ENCODE measurements at places on chromosomes 3 and 15.

DNA sequence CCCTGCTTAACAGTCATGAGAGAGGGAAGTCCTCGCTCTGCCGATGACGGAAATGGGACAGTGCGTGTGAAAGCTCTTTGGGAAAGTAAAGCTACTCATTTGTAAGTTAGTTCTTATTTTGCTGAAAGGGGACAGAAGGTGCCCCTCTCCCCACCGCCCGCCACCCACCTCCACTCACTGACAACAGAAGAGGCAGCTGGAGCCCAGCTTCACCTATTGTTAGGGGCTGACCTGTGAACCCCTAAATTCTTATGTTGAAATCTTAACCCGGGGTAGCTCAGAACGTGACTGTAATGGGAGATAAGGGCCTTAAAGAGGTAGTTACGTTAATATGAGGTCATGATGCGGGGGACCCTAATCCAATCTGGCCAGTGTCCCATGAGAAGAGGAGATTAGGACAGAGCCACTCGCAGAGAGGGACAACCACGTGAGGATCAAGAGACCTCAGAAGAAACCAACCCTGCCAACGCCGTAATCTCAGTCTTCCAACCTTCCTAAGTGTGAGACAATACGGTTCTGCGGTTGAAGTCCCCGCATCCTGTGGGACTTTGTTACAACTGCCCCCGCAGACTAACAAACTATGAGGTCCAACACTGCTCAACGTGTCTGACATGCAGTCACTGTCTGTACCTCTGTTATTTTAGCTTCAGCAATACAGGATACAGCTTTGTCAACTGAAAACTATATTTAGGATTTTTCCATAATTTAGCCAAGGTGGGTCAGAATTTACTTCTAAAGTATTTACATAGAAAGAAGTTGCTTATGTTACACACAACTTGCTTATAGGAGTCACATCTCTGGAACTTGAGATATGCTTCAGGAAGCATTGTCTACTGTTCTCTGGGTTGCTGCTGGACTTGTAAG, 51.7 kb downstream of the PCSK6 start:
- no peak for DNase-seq

GRCh38 chr3:150317469-150317868, 90.6 kb upstream of the TSC22D2 start:
- DNase-seq: no peak

GRCh38 chr3:63927422-63928280, 15.5 kb upstream of the SCAANT1 start:
- DNase-seq: no peak

GRCh38 chr3:64063983-64064438, 40.7 kb upstream of the PSMD6 start:
- DNase-seq: no peak

DNA sequence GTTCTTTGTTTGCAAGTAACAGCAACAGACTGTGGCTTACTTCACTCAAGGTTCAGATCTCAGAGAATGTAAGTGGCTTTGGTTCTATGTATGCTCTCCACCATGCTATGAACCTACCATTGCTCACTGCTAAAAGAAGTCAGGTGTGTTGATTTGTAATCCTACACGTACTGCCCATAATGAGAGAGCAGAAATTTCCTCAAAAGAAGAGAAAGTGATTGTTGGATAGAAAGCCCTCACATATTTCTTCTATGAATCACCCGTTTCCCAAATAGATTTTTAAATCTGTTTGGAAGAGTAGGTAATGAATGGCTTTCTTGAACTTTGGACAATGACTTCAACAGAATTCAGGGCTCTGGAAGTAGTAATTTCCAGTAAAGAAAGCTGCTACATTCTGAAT, 565.4 kb downstream of the ROBO2 start:
- DNase-seq: no peak

DNA sequence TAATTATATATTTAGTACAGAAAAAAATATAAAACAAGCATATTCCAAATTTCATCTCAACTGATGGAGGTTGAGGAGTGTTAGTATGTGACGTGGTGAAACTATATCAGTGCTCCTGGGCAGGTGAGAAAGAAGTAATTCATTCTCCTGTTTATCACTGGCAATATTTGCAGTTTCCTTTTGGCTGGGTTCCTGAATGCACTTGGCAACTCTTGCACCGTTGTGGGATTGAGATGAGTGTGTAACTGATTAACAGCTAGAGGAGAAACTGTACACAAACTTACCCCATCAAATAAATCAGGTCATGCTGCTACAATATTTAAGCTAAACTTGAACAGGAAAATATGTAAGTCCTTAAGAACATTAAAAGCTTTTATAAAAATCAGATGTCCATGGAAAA, 2.1 kb upstream of the ATP13A4 start:
- no peak for DNase-seq

- DNase-seq: no peak
Observed at GRCh38 chr3:100209948-100210771, 50.6 kb upstream of the TBC1D23 start.

DNA sequence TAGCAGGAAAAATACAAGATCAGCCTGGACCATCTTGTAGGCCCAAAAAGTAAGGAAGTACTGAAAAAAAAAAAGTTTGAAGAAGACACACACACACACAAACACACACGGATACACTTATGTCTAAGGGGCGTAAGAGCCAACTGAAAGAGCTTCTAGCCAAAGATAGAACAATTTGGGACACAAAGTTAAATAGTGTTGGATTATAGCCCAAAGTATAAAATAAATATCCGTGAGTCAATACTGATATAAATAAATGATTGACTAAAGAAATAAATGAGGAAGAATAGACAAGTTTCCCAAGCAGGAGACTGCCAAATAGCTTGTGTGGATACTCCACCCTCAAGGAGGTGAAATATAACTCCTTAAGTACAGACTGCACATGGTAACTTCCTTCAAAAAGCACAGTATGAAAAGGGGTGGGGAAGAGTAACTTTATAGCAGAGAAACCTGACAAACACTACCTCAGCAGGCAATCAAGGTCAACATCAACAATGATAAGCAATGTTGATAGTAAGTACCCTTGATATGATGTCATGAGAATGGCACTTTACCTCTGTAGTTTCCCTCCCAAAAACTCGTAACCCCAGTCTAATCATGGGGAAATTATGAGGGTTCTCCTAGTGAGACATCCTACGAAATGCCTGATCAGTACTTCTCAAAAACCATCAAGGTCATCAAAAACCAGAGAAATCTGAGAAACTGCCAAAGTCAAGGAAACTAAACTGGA, 187.3 kb upstream of the ATP11B start:
- no peak for DNase-seq

GRCh38 chr15:40038275-40038637, 725 bp downstream of the SRP14 start:
- DNase-seq: no peak

- no peak for DNase-seq
Observed at GRCh38 chr3:170023165-170023564, 14.6 kb upstream of the GPR160 start.

DNA sequence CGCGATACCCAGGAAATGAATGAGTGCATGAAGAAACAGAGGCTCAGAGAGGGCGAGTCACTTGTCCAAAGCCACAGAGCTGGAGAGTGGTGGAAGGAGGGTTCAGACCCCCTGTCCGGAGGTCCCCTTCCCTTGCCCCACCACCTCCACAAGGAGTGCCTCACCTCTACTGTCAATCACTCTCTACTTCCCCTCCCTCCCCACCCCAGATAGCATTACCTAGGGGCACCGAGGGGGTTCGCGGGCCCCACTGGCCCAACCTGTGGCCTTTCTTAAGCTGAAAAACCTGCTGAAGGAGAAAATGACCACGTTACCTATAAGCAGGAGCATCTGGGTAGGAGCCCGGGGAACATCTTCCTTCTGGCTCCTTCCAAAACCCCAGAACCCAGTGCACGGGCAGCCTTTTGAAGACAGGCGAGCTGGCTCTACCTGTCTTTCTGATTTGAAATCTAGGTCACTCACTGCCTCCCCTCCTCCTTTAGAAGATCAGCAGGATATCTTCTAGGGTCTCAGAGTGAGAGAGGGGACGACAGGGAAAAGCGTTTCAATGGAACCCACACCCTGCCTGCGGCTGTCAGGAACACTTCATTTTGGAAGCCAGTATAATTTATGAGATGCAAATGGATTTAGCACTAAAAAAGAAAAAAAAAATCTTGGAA, 89.9 kb upstream of the MEF2A start:
- DNase-seq: no peak

GRCh38 chr3:45705839-45706808, 16.9 kb downstream of the SACM1L start:
- DNase-seq: no peak

DNA sequence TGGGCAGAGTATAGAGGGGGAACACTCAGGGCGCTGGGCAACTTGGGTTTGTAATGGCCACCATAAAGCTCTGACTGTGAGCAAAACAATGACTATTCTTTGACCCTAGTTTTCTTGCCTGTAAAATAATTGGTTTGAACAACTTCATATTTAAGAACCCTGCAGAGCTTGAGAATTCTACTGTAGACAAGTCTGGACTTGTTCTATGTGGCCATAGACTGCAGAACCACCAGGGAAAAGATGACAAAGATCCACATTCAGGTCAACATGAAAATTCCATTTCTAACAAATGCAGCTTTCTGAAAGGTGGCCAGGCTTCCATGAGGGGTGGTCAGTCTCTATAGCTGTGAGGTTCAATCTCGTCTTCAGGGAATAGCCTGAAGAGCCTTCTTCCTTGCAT, 239.4 kb upstream of the LRRN1 start:
- DNase-seq: no peak

GRCh38 chr15:53448232-53449015, 311.0 kb downstream of the WDR72 start:
- no peak for DNase-seq

GRCh38 chr3:113040231-113040630, 49.4 kb downstream of the GTPBP8 start:
- no peak for DNase-seq

DNA sequence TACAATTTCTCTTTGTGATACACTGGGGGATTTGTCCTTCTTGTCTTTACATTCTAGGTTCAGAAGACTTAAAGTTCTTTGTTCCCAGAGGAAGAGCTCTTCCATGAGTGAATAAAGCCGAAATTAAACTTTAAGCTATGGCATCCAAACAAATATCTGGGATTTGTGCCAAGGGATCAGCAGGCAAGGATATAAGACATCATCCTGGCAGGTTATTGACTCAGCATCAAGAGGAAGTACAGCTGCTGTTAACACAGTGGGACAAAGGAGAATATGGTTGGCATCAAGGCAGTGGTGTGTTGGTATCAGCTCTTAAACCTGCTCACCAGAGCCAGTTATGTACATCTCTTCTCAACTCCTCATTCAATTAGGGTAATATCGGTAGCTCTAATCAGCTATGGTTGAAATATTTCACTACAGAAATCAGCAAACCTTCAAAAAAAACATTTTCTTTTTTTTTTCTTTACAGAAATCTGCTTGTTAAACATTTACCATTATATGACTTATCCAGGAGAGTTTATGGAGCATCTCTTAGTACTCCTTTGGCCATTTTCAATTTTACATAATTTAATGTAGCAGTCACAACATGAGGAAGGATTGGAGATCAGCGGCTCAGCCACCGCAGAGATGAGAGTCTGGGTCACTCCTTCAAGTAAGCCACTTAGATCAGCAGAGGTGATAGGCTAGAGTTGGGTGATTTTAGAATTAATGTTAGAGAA, 1198.6 kb upstream of the EPHA6 start:
- no peak for DNase-seq

GRCh38 chr15:62752657-62753517, 289.7 kb upstream of the TPM1 start:
- no peak for DNase-seq

- no peak for DNase-seq
Observed at GRCh38 chr3:56864090-56864489, 62.3 kb upstream of the ARHGEF3 start.

- no peak for DNase-seq
Observed at GRCh38 chr3:20523293-20523692, 337.3 kb upstream of the SGO1 start.

DNA sequence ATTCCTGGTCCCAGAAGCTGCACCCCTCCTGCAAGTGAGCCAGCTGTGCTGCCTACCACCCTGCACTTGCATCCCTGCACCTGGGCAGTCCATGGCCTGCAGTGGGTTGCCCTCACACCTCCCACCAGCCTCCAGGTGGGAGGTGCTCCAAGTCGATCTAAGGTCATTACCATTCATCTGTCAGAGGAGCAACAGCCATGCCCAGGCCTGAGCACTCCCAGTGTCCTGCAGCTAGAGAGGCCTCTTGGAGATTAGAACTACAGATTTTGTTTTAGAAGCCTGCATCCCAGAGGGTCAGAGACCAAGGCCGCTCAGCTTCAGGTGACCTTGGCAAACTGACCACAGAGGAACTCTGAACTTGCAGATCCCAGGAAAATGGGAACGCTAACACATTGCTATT, 9.0 kb upstream of the ZXDC start:
- DNase-seq: no peak

- no peak for DNase-seq
Observed at GRCh38 chr15:73888224-73889041, 15.1 kb downstream of the TBC1D21 start.

DNA sequence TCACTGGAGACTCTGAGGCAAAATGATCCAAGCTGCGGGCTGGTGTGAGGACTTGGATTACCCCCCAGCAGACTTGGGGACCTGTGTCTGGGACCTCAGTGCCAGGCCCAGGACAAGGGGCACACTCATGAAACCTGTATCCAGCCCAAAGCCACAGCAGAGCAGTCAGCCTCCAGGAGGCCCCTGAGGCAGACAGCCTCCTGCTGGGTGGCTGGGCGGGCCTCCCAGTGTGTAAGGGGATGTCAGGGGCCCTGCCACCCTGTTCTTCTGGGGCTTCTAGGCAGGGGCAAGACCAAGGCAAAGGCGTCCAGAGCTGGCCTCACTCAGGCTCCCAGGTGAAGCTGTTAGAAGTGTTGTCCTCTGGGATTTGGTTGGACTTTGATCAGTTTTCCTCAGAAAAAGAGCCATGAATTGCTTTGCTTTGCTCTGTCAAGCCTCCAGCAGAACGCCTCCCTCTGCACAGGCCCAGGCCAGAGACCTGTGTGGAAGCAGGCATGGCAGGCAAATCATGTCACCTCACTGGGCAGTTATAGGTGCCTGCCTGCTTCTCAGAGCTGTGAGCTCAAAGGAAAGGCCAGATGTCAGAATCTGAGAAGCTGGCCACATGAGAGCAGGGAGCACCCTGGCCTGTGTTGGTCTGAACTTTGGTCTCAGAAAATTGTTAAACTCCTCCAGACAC, 77.4 kb downstream of the SMAD6 start:
- no peak for DNase-seq

- no peak for DNase-seq
Observed at GRCh38 chr3:127180859-127181258, 12.1 kb upstream of the PRR23E start.

DNA sequence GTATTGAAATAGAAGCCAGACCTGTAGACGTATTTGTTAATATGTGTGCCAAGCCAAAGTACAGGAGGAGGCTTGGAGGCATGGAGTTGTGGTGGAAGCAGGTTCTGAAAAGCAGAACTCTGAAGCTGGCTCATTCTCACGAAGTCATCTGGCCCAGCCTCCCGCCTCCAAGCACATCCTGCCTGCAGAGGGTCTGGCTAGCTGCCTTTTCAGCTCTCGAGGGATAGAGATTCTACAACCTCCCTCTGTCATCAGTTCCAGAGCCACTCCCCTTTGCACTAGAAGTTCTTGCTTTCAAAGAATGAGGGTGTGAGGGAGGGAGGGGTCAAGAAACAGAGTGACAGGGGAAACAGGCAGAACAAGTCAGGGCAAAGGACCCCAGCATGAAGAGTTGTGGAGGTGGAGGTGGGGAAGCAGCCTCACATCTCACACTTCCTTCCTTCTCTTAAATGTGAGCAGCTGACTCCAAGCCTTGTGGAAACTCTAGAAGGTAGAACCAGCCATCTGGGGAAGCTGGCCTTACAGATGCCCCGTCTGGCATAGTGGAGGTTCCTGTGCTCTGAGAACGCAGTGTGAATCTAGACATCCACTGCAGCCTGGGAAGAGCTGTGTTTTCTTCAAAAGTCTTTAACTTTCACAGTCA, 95.3 kb downstream of the SLC49A4 start:
- no peak for DNase-seq

All from stimulated activated CD8-positive, alpha-beta memory T cell treated with anti-CD3 and anti-CD28 coated beads, Interleukin-7, amount 100 ng/mL, for 24 hours (primary cell).